Small intestine (tissue), 16 donors: ENCODE measurements at places on chromosomes 12 and 14. TPM values are rescaled to one million over a fixed set of nuclear protein-coding genes. Genes with fewer than 3 reads are reported as not detected.

The KRT81 gene
- polyA plus RNA-seq: not detected

- DNase-seq: no peak
Observed at GRCh38 chr12:109057376-109057775, 5.0 kb downstream of the USP30 start.

The PROX2 gene
- polyA plus RNA-seq: not detected

DNA sequence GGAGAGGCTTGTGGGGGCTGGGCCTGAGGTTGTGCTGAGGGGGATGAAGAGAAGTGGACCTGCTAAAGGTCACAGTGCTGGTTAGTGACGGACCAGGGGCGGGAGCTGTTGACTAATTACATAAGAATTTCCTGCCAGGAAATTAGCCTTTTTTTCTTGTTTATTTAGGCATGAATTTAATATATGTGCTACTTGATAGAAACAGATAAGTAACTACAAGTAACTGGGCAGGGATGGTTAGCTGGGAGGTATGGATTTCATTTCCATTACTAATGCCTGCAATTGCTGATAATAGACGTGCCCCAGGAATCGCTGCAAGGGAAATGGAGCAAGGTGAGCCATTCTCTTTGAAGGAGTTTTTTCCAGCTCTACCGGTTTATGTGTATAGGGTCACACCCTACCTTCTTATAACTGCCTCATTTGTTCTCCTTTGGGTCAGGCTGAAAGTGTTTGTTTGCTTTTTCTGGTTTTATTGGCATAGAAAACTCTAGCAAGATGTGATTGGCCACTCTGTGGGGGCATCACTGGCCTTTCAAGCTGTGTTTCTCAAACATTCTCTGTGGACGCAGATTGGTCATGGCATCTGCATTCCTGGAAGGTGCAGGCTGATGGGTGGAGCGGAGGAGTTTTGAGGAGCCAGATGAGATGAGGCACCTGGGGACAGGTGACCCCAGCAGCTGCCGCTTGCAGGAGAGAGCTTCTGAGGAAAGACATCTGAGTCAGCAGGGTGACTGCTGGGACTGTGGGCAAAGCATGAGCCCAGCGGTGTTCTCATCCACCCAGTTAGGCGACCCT is 19.0 kb upstream of the GPRC5A start:
- DNase-seq: peak; percentile 83

The ABCC9 gene
- polyA plus RNA-seq: 2.5 TPM

- no peak for DNase-seq
Observed at GRCh38 chr12:2351161-2351560, 298.4 kb downstream of the CACNA1C start.

The OR4K1 gene
- not detected for polyA plus RNA-seq

The RNF212B gene
- polyA plus RNA-seq: 0.27 TPM

- peak; percentile 66 for DNase-seq
Observed at GRCh38 chr12:108618079-108618952, 15.4 kb downstream of the SELPLG start.

DNA sequence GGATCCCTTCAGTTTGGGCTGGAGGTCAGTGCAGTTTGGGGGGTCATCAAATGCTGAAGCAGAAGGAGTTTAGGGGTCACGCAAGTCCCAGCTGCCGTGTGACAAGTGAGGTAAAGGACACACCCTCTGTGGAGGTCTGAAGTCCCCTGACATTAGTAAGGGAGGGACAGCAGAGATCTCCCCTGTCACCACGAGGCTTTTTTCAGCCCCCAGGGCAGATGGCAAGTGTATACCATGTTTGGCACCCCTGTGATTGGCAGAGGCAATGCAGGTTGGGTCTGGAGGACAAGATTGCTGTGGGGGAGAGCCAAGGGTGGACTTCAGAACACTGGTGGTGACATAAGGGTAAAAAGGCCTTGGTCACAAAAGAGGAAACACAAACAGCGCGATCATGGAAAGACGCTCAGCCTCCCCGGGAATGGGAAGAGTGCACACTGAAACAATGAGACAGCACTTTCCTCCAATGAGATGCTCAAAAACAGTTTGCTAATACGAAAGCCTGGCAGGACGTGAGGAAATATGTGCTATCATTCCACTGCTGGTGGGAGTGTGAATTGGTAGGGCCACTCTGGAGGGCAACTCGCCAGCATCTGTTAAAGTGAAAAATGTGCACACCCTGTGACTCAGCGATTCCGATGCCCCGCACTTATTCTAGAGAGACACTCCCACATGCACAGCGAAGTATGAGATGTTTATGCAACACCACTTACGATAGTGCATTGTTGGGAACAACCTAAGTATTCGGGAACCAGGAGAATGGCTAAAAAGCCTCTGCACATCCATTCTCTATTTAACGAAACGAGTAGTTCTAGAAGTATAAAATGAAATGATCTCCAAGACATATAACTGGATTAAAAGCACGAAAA is 14.4 kb upstream of the CD27 start:
- peak; percentile 24 for DNase-seq

The ATXN7L3B gene
- 20.1 TPM for polyA plus RNA-seq

- no peak for DNase-seq
Observed at GRCh38 chr12:113285679-113286610, 49.0 kb downstream of the SLC8B1 start.

DNA sequence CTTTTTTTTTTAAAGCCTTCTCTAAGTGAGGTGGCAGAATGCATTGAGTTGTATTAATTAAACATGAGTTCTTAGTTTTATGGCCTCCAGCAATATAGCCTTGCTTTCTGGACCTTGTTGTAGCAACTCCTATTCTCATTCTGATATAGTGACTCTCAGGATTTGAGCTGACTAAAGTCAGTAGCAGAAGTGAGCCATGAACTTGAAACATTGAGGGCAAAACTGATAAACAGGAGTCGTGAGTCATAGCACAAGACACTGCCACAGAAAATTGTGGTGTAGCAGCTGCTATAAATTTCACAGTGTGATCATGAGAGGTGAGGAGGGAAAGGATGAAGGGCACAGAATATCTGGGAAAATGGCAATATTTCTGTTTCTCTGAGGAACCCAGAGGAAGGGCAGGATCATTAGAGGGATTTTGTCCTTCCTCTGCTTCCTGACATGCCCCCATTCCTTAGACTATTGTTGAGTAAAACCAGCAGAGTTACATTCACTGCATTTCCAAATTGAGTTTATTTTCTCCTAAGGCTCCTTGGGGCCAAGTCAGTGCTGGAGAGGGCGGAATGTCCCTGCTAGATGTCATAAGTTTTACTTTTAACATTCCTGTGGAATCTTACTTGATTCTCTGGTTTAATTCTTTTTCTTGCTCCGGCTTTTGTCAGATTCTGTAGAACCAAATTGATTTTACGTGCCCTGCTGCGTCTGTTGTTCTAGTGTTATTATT is 7.5 kb downstream of the KLRG1 start:
- peak; percentile 57 for DNase-seq

DNA sequence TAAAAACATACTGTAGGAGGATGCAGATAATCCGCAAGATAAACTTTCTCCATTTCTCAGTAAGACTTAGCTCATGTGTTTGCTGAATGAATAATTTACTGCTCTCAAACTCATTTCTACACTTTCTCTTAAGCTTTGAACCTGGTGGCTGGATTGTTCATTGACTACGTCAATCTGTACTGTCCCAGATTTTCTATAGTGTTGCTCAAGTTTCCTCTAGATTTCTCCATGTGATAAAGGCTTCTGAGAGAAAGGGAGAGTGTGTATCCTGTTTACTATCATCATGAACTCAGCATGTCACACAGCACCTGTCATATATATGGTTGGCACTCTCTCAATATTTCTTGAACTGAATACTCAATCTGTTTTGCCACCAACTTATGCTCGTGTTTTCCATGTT is 518.0 kb upstream of the TBX3 start:
- DNase-seq: no peak

GRCh38 chr14:39181026-39181692 is 6.1 kb downstream of the PNN start:
- DNase-seq: no peak

The TAS2R43 gene
- not detected for polyA plus RNA-seq

The RAD9B gene
- 0.24 TPM for polyA plus RNA-seq

The SLC6A15 gene
- not detected for polyA plus RNA-seq

DNA sequence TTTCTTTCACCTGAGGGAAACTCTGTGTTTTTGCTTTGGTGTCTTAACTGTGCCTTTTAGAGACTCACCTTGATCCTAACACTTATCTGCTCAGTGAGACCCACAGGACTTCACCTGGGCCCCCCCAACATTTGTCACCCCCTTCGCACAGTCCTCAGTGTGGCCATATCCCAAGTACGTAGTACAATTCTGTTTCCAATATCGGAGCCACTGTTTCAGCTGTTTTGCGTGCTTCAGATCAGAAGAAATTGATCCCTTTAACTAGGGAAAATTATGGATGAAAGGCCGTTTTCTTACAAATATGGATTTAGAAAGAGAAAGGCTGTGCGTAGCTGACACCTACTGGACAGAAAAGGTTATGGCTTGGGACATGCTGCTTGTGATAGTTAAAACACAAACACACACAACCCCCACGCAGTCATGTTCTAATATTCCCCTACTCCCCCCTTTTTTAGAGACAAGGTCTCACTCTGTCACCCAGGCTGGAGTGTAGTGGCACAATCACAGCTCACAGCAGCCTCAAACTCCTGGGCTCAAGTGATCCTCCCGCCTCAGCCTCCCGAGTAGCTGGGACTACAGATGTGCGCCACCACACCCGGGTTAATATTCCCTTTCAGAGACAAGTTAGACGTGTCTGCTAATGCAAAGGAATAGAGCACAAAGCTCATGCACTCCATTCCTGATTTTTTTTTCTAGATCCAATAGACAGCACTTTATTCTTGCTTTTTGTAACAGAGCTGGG is 3.6 kb upstream of the SLC7A8 start:
- peak; percentile 77 for DNase-seq

The TAS2R9 gene
- polyA plus RNA-seq: not detected

The AKAP6 gene
- 3.6 TPM for polyA plus RNA-seq

GRCh38 chr12:68479261-68479895 is 131.3 kb upstream of the RAP1B start:
- no peak for DNase-seq

The KLHL42 gene
- polyA plus RNA-seq: 2.4 TPM

DNA sequence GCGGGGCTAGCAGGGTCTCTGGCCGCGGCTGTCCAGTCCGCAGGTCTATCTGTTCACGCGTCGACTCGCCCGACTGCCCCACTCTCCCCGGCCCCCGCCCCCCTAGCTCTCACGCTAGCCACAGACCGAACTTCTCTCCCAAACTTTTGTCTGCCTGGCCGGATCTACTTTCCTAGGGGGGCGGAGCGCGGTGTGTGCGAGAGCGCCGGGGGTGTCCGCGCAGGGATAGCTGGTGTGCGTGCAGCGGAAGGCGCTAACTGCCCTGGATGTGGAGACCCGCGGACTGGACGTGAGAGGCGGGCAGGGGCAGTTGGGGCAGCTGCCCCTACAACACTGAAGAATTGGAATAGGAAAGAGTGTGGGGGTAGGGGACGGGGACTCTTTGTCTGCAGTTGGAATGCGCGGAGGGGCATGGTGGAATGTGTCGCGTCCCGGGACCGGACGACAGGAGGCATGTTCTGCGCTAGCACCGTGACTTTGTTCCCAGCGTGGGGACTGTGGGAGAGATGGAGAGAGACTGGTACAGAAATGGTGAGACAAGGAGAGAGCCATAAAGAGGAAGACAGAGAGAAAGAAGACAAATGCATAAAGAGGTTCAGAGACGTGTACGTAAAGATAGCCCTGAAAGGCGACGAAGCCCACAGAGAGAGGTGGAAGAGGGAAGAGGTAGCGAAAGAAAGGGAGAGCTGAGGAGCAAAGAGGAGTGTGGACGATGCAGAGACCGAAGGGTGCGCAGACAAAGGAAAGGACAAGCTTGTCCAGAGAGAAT is at the start of gene AJUBA:
AJUBA (minus strand) TSS at position 75 of the 769 bp plus-strand sequence. CDS start 285 bp downstream, outside the sequence.
- DNase-seq: peak; percentile 95

GRCh38 chr14:84036840-84037239 is 1493.1 kb upstream of the FLRT2 start:
- DNase-seq: no peak

DNA sequence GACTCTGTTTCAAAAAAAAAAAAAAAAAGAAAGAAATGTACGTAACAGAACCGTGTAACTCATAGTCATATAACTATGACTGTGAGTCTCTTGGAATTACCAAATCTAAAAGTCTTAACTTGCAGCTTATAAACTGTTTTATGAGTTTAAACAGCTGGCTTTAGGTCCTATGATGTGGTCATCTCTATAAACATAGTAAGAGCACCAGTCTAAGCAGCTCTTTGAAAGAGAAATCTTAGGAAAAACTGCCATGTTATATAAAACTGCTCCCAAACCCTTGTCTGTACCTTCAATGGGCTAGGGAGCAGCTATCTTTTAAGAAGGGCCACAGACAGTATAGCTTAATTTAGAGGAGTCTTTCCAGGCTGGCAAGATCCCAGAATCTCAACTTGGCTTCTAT is 115.5 kb upstream of the AEBP2 start:
- DNase-seq: no peak

The NUAK1 gene
- polyA plus RNA-seq: 1.4 TPM

The GDF3 gene
- not detected for polyA plus RNA-seq

DNA sequence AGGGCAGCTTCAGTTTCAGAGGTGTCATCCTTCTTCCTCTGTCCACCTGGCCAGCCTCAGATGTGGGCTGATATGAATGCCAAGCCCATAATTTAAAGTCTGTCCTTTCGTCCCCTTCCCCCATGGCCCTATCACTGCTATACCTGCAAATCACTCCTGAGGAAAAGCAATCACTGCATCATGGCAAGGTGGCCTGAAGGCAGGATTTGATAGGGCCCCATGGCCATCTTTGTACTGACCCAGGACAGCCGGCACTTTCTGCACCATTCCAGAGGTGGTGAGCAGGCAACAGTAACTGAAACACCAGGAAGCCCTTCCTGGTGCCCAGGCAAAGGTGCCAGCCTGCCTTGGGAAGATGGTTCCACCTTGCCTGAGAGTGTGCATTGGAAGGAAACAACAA is 60.8 kb downstream of the ANO2 start:
- DNase-seq: no peak

The GON7 gene
- polyA plus RNA-seq: 43.2 TPM

DNA sequence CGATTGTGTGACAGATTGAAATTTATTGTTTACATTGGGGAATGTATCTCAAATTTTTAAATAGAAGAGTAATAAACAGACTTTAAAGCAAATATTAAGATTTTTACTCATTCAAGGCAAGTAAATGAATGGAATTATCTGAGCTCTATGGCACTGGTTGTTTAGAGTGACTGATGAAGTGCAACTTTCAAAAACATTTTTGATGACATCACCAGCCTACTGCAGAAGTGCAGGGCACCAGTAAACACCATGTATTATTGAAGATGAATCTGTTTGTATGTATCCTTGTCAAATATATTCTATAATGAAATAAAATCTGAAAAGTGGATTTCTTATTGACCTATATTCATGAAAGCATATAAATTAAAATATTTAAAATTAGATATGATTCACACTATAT is 124.0 kb upstream of the EVL start:
- no peak for DNase-seq

- DNase-seq: no peak
Observed at GRCh38 chr12:13002301-13003097, 2.4 kb upstream of the HEBP1 start.
